Small intestine (tissue), 16 donors: ENCODE measurements at places on chromosomes 16 and 17. TPM values are rescaled to one million over a fixed set of nuclear protein-coding genes. Genes with fewer than 3 reads are reported as not detected.
A peak's percentile ranks its signal among the peaks of the same experiment; 100 is the strongest.

GRCh38 chr16:64361753-64362152 lies 760.1 kb downstream of the CDH11 start:
- no peak for DNase-seq
- H3K4me3 ChIP-seq, result no peak overlapping the region
- no peak overlapping the region for H3K27ac ChIP-seq
- H3K27me3 ChIP-seq, result no peaks in the 10 kb centered on the region
- H3K4me1 ChIP-seq, result no peaks in the 10 kb centered on the region
- no peaks in the 10 kb centered on the region for H3K36me3 ChIP-seq

GRCh38 chr17:50020841-50021599 lies 26.0 kb upstream of the DLX3 start:
- no peaks in the 10 kb centered on the region for H3K36me3 ChIP-seq
- H3K27ac ChIP-seq, result no peak overlapping the region
- H3K27me3 ChIP-seq, result no peaks in the 10 kb centered on the region
- H3K4me1 ChIP-seq, result no peaks in the 10 kb centered on the region
- DNase-seq, result no peak

DNA sequence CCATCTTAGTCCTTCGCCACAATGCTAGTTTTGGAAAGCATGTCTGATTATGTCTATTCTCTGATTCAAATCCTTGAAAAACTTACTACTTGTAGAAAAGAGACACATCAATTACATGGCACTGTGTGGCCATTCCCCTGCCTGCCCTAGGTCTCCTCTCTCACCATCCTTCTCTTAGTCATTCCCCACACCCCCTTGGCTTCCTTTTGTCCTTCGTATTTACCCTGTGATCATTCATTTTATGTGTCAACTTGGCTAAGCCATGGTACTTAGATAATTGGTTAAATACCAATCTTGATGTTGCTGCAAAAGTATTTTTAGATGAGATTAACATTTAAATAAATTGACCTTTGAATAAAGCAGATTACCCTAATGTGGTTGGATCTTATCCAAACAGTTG lies 122.9 kb upstream of the CDH11 start:
- DNase-seq, result no peak
- no peak overlapping the region for H3K4me3 ChIP-seq
- H3K27me3 ChIP-seq, result no peaks in the 10 kb centered on the region

DNA sequence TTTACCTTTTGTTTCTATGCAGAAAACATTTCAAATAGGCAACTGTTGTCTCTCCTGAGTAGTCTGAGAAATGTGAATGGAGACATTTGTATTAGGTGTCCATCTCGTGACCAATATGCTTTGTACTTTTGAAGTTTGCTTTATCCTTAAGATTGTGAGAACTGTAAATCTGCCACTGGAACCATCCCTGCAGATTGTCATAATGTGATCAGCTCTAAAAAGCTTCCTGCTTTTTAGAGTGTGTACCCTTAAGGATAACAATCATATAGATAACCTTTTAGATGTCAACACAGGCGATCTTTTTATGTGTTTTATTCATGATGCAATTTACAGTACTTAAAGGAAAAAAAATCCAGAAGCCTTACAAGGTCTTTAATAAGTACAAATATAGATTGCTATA lies 63.5 kb downstream of the PRKCA start:
- DNase-seq, result peak; percentile 37
- H3K36me3 ChIP-seq, result no peaks in the 10 kb centered on the region
- H3K27ac ChIP-seq, result no peak overlapping the region
- no peaks in the 10 kb centered on the region for H3K27me3 ChIP-seq

DNA sequence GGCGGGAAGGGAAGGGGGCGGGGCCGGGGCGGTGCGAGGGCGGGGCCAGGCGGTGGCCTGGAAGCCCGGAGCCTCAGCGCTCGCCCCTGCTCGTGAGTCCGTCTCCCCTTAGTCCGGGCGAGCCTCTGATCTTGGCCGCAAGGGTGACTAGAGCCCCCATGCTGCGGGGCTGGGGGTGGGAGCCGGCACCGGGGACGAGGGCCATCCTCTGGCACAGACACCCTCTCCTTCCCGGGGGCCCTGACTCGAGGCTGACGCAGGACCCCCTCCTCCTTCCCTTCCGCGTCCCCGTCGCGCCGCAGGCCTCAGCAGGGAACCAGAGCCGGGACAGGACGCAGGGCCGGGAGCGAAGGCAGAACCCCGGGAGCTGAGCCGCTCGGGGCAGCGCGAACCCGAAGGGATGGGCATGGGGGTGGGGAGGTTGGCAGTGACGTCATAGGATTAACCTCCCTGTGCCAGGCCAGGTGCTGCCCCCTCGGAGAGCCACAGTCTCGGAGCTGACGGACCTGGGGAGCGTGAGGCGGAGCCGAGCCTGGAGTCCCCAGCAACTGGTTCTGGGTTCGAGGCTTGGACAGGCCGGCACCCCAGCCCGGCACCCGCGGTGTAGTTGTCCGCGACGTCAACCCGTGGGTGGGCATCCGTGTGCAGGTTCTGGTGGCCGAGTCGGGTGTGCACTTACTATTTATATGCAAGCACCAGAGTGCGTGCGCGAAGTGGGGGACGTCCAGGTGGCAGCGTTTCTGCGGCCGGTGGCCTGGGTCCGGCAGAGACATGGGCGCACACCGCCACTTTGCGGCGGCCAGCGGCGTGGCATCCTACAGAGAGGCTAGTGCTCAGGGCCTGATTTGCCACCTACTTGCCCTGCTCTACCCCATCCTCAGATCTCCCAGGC lies 503 bp upstream of the PLCD3 start:
- H3K36me3 ChIP-seq, result peaks cover 18% of the 10 kb centered on the region

The TBX6 gene
- 0.54 TPM for polyA plus RNA-seq

DNA sequence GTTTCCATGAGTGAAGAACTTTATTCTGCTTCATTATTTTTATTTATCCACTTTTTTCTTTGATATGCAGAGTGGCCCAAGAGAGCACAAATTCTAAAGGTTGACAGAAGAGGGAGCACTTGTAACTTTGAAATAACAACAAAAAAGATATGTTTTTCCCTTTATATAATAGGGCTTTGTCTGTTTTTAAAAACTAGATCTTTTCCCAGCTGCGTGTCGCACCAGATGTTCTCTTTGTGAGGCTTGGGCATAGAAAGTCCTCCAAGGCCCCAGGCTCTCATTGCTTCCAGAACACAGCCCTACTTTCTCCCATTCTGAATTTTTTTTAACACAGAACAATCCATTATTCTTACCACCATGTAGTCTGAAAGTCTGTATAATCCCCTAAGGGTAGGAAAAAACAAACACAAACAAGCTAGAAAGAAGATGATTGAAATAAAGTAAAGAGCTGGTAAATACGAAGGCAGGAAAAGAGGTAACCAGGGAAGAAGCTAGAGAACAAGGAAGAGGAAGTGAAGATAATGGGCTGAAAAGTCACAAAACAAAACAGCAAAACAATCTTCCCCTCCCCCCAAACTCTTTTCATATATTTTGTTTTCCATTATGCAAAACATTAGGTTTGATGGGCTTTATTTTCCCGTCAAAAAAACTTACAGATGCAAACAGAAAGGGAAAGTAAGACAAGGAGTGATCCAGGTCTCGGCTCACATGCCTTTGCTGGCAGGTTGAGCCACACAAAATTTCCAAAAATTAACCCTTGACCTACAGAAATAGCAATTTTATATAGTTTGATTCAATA lies 160.4 kb downstream of the ABCA8 start:
- H3K4me1 ChIP-seq, result no peaks in the 10 kb centered on the region
- no peaks in the 10 kb centered on the region for H3K36me3 ChIP-seq
- no peak overlapping the region for H3K4me3 ChIP-seq
- DNase-seq, result no peak

The SYNGR3 gene
- 0.75 TPM for polyA plus RNA-seq

- H3K27me3 ChIP-seq, result peaks cover 10% of the 10 kb centered on the region
- no peaks in the 10 kb centered on the region for H3K4me1 ChIP-seq
- H3K27ac ChIP-seq, result no peak overlapping the region
- no peaks in the 10 kb centered on the region for H3K36me3 ChIP-seq
- no peak overlapping the region for H3K4me3 ChIP-seq
Measured at GRCh38 chr17:61426482-61427304, 25.5 kb upstream of the TBX4 start.
